ENCODE measurements at places on chromosomes 5 and 9.

DNA sequence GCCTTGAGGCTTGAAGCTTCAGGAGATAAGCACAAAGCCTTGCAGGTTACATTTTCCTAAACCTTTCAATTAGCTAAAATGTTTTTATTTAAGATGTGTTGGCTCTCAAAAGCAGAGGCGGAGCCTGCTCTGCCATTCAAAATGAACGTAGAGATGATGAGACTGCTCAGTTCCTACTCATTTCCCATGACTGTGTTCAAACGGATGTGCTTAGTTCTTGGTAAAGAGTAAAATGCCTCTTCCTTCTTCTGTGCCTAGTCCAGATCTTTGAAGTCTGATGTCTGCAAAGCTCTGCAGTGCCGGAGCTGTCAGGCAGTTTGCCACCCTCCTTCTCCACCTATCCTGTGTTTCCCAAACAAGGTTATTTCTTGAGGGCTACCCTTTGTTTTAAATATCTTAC, 46.3 kb upstream of the ADAMTSL1 start:
- DNase-seq = no peak

DNA sequence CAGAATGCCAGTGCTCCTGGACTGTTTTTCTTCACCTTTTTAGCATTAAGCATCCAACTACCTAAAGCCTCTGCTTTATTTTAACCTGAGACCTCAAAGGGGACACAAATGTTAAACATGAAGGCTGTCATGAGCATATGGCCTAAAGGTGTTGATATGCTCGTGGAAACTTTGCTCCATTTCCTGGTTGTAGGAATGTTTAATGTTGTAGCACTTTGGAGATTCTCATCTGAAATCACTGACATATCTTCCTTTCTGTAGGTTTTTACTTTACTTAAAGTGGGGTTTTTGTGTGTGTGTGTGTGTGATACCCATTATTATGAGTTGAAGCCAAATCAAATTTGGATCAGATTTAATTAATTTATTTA, 37.0 kb downstream of the HABP4 start:
- DNase-seq = no peak

DNA sequence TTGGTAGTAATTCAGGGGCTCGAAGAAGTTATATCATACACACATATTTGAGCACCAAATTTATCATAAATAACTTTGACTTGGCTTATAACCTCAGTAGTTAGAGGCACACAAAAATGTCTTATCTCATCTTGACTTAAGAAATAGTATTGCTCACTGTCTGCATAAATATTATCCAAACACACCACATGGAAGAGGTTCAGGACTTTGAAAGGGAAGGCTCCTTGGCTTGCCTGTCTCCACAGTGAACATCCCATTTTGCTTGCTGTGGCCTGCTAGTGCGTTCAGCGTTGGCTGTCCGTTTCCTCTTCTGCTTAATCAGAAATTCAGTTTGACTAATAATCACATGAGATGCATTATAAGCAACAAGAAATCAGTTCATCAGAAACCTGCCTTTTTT, 13.9 kb downstream of the GRXCR2 start:
- DNase-seq = no peak

GRCh38 chr5:167440846-167441245, 850.6 kb upstream of the WWC1 start:
- DNase-seq = no peak

GRCh38 chr5:177111720-177112394, 21.7 kb upstream of the NSD1 start:
- peak; percentile 94 for DNase-seq

- DNase-seq = no peak
Measured at GRCh38 chr9:105205787-105206495, 38.5 kb upstream of the SLC44A1 start.

DNA sequence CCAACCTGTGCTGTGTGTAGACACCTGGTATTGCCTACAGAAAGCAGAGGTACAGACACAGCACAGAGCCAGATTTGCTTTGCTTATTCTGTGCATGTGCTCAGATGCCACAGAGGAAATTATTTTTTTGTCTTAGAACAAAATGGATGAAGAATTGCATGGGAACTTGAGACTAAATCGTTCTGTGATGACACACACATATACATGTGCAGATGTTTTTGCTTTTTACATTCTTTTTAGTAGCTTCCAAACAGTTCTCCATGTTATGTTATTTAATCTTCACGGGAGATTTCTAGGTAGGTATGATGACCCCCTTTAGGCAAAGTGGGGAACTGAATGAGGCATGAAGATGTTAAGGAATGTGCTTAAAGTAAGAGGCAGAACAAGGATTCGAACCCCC, 221.5 kb upstream of the PANK3 start:
- no peak for DNase-seq

- no peak for DNase-seq
Measured at GRCh38 chr5:135110785-135111596, 77.0 kb upstream of the PITX1 start.

GRCh38 chr5:66595756-66596635, at the start of gene MAST4:
TSS of gene MAST4 (plus strand) at chr5:66596393. CDS start at chr5:66596656, 263 bp downstream.
- DNase-seq = peak; percentile 96

DNA sequence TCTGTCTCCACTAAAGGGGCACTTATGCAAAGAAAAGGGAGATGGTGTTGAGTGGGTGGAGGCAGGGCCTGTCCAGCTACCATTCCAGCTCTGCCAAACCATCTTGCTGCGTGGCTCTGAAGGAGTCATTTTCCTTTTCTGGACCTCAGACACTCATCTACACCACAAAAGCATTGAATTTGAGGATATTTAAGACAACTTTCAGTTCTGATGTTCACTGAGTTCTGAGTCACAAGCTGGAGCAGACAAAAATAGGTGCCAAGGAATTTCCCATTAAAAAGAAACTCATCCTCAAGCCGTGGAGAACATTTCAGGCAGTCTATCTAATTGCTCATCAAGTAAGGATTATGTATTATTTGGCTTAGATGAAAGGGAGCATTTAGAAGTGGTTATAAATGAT, 195.0 kb upstream of the TBC1D2 start:
- no peak for DNase-seq
